ENCODE measurements at places on chromosomes 6 and 20.

DNA sequence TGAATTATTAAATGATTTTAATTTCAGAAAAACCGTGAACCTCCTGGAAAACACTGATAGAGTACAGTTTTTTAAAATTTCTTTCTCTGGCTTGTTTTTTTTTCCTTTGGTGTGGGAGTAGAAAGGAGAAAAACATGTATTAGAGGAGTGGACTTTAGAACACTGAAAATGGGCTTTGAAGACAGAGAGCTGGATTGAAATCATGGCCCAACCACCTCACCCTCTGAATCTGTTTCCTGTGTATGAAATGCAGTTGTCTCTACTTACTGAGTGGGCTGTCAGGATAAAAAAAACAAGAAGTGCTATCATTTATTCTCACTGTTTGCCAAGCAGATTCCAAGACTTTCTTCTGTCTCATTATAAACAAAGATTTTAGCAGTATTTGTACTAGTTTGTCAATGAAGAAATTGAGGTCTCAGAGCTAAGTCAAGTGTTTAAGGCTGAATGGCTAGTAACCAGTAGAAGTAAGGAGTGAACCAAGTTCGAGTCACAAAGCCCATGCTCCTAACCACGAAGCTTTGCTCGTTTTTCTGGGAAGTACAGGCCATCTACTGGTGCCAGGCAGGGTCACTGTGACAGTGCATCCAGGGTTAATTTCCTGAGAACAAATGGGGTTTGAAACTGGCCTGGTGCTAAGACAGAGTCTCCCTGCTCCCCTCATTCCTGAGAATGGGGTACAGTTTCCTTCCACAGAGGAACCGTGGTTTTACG, 256.4 kb downstream of the TMEM242 start:
- no peak for DNase-seq

- no peak for DNase-seq
Observed at GRCh38 chr6:96466147-96466863, 55.3 kb upstream of the UFL1 start.

DNA sequence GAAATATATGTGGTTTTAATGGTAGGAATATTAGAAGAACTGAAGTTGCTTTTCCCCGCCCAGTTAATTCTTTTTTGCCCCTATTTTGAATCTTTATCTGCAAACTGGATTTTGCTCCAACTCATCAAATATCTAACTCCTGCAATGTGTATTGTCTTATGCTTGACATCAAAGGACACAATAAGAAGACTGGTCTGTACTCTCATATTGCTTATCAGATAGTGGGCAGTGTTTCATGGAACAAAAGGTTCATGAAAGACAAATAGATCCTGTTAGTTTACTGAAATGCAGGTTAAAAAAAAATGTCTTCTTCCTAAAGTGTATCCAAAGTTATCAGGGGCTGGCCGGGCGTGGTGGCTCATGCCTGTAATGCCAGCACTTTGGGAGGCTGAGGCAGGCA, 27.7 kb upstream of the GTF3C6 start:
- DNase-seq, result no peak

- DNase-seq, result no peak
Observed at GRCh38 chr20:34663213-34663943, 13.5 kb downstream of the PIGU start.

DNA sequence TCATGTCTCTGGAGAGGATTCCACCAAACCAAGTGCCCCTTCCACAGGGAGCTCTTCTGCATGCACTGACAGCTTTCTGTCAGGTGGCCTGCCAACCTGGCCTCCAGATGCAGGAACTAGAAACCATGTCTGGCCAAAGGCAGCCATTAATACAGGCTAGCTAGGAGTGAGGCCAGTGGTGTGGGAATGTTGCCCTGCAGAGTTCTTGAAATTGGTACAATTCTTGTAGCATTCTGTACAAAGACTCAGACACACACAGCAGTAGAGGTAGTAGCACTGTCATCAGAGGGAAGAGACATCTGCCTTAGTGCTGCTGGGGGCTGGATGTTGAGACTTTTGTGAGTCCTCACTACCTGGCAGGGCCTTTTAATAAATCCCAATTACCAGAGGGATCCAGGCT, 48.8 kb downstream of the RNF24 start:
- DNase-seq, result no peak

GRCh38 chr6:11207199-11207968, 25.1 kb downstream of the NEDD9 start:
- no peak for DNase-seq

DNA sequence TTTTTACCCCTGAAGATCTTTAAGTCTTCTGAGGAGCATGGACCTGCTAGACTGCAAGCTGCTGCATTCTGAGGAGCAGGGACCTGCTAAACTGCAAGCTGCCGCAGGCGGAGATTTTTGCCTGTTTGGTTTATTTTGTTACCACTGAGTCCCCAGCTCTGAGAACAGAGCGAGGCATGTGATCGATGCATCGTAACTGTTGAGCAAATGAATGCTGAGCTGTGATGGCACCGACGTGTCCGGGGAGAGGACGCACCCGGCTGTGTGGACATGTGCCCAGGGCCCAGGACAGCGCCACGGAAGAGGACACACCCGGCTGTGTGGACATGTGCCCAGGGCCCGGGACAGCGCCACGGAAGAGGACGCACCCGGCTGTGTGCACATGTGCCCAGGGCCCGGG, 24.2 kb downstream of the DNAJC5 start:
- DNase-seq, result no peak

GRCh38 chr6:129893640-129894039, 32.5 kb upstream of the TMEM244 start:
- no peak for DNase-seq

DNA sequence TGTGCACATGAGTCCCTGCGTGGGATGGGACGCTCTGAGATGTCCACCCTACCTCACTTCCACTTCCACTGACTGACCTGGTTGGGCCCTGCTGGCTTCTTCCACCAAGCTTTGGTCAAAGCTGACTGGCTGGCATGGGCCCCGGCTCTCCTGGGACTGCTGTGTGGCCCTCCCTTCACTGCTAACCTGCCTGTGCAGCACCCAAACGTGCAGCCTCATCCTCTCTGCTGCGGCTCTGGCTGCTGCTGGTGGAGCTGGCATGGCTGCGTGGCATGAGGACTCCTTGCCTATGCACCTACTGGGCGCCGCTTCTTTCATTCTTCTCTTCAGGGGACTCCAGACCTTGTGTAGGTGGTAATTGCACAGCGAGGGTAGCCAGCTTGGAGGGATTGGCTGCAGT, 18.7 kb upstream of the IP6K3 start:
- DNase-seq, result no peak

GRCh38 chr6:142322504-142323198, 20.8 kb downstream of the ADGRG6 start:
- no peak for DNase-seq

DNA sequence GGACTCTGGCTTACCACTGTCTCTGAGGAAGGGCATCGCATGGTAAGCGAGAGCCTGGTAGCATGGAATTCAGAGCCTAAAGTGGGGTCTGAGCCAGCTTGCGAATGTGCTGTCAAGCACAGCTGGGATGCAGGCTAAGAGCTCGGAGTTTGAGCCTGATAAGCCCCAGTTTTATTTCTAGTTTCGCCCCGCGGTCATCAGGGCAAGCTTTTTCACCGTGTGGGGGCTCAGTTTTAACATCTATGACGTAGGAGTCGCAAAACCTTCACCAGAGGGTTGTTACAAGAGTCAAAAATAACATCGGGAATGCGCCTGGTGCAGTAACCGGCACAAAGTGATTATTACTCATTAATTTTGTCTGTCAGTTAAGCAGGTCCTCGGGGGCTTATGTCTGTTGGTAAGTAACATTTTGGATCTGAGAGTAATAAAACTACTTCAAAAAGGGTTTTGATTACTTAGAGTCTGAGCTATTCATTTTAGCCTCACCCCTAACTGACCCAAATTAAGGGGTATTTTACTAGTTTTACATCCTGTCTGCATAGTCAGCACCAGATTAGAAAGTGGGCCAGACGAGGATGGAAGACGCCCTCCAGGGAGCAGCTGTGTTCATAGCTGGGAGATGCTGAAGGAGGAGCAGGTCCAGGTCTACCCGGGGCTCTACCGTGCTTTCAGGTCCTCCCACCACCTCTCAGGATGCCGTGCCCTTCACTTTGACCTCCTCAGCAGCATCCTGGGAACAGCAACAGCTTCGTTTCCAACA, 29.7 kb downstream of the SLC22A23 start:
- no peak for DNase-seq

- no peak for DNase-seq
Observed at GRCh38 chr20:34629342-34629741, 47.5 kb downstream of the PIGU start.

GRCh38 chr6:100823041-100823440, 58.1 kb downstream of the ASCC3 start:
- DNase-seq, result no peak

GRCh38 chr6:351867-352289, 39.7 kb upstream of the IRF4 start:
- no peak for DNase-seq

DNA sequence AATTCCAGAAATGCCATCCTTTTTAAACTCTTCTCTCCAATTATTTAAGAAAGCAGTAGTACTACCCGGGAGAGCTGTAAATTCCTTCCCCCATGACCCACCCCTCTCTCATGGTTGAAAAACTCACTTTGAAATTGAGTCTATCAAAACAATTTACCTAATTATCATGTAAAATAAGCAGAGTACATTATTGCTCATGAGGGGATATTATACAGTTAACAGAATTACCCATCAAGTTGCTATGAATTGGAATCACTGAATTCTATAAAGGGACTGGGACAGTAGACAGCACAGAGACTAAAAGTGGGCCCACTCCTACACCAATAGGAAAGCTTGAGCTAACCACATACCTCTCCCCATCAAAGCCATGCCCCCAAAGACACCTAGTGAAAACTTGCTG, 16.3 kb downstream of the JAG1 start:
- no peak for DNase-seq

DNA sequence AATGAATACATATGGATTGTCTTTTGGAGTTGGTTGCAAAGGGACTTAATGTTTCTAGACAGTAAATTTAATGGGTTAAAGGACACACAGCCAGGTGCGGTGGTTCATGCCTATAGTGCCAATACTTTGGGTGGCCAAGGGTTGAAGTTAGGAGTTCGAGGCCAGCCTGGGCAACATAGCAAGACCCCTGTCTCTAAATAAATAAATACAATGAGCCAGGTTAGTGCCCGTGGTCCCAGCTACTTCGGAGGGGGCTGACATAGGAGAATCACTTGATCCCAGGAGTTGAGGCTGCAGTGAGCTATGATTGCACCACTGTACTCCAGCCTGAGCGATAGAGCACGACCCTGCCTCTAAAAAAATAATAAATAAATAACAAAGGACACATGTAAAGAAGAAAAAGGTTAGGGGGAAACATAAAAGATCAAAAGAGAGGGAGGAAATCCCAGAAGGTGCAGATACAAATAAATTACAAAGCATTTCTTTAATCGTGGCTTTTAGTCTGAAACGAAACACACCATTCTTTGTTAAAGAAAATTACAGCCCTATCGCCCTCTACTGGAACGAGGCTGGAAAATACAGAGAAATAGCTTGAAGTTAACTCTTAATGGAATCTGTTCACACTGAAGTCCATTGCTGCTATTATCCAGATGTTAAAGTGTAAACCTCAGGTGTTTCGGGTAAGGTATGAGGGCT, 42.6 kb upstream of the SCML4 start:
- peak; percentile 17 for DNase-seq

- peak; percentile 25 for DNase-seq
Observed at GRCh38 chr6:63573899-63574553, 1.7 kb downstream of the LOC128125822 start.

GRCh38 chr6:7897461-7898192, 13.0 kb downstream of the TXNDC5 start:
- DNase-seq, result no peak

Data from NCI-H1930 (cell line).